ENCODE measurements at places on chromosomes 1 and 21.

- no peak for DNase-seq
Observed at GRCh38 chr1:38344716-38345115, 298.1 kb upstream of the POU3F1 start.

DNA sequence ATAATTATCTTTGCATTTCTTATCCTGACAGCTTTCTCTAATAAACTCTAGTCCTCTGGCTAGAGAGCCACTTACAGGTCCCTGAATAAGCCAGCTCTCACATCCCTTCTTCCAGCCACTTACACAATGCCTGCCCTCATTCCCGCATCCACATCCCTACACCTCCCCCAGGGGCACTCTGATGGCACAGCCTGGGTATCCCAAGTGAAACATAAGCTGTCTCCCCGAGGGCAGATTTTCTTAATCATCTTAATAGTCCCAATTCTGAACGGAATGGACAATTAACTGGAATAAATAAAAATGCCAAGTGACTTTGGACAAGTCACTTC lies 4.9 kb downstream of the RHOC start:
- DNase-seq = no peak

DNA sequence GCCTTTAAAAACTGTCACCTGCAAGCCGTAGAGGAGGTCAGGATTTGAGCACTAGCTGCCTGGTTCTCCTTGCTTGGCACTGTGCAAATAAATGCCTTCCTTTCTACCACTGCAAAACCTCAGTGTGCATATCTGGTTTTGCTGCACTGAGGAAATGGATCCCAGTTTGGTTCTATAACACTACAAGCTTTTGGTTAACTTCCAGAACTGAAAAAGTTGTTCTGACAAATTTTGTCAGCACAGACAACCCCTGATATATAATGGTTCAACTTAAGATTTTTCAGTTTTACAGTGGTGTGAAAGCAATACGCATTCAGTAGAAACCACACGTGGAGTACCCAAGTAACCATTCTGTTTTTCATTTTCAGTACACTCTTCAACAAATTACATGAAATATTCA lies 29.8 kb upstream of the GALNT2 start:
- no peak for DNase-seq

DNA sequence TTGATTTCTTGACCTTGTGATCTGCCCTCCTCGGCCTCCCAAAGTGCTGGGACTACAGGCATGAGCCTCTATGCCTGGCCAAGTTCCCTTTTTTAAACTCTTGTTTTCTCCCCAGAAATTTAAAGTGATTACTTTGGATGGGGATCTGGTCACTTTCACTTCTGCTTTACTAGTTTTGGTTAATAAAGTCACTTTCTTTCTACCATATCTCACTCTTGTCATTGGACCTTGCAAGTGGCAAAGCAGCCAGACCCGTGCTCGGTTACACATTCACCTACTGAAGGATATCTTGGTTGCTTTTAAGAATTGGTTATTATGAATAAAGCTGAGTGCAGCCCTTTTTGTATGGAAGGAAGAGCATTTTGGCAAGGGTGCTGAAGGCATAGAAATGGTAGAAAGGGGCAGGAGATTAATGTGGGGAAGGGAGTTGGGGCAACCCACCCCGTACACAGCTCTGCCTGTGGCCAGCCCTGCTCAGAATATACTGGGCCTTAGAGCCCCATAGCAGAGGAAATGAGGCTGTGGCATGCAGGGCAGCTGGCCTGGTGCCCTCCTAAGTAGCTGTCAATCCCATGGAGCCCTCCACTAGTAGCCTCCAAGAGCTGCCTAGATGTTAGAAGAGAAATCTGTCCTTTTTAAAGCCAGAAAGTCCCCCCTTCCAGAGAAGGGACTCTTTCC lies 40.7 kb downstream of the CD2 start:
- no peak for DNase-seq

- peak; percentile 16 for DNase-seq
Observed at GRCh38 chr1:46333300-46334029, 7.1 kb upstream of the NSUN4 start.

GRCh38 chr1:182301026-182301436 lies 90.6 kb downstream of the GLUL start:
- DNase-seq = no peak

- peak; percentile 97 for DNase-seq
Observed at GRCh38 chr1:171292799-171293198, 21.2 kb upstream of the FMO4 start.

- peak; percentile 93 for DNase-seq
Observed at GRCh38 chr1:157968946-157969345, 24.5 kb upstream of the KIRREL1 start.

- DNase-seq = no peak
Observed at GRCh38 chr1:8154621-8155052, 128.5 kb upstream of the ERRFI1 start.

All from AG10803 (cell line).